GM12891 (cell line): ENCODE measurements at places on chromosomes 7 and 10.

DNA sequence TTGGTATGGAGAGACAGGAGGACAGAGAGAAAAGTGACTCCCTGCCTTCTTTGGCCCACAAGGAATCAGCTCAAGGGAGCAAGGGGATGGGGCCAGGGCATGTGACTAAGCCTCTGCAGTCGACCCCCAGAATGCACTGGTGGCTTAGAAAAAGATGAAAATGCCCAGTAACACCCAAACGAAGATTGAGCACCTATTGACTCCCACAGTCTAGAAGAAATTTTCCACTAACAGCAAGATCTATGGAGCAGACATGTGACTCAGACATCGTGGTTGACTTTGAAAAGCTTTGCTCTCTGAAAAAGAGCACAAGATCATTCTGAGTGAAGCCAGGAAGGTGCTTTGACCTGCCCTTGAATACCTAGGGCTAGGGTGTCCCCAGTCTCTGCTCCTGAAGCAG lies 586.0 kb downstream of the CALN1 start:
- DNase-seq = no peak

DNA sequence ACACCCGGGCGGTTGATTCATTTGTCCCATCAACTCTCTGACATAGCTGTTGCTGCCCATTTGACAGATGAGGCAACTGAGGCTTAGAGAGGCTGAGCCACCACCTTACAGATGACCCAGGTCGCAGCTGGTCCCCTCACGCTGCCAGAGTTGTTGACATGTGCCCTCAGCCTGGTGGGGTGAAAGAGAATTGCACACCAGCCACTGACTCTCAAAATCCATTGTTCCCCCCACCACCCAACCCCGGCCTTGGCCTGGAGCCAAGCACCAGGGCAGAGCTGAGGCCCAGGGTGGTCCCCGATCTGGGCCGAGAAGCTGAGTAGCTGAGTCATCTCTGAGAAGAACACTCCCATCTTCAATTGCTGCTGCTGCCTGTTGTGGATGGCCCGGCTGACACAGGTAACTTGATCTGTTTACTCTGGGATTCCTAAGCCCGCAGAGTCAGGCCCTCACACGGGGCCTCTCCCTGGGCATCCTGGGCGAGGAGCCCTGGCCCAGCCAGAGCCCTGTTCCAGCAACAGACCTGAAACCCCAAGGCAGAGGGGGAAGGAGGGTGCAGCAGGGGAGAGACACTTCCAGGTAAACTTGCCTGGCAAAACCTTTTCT lies 27.5 kb downstream of the PVRIG start:
- DNase-seq = no peak

DNA sequence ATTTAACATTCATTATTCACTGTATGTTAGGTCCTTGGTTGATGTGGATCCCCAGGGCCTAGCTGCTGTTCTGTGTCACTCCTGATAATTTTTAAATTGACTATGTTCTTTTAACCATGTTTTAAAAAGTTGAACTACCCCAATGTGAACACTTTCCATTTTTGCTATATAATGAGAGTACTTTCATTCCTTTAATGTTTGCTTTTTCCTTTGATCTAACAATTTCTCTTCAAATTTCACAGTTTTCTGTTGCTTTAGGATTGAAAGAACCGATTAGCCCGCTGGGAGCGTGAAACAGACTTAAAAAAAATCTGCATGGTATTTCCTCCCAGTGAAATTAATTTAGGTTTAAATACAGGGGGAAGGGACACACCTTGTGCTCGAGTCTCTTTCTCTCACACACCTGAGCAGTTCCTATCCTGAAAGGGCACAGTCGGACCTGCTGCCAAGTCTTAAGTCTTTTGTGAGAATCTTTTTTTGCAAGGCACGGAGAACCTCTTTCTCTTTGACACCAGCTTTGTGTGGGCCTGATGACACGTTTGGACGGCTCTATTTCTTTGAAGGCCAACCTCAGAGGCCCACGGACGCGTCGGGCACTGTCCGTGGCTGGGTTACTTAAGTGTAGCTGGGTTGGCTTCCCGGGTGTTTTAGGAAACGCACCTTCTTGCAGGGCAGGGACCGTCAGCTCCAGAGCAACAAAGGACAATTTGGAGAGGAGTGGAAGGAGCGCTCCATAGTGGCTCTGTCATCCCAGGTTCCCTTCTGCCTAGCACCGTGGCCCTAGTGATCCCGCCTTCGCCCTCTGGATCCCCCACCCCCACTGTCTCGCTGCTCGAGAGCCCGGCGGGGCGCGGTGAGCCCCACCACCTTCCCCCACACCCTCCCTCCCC lies 1.0 kb upstream of the CHN2 start:
- no peak for DNase-seq

DNA sequence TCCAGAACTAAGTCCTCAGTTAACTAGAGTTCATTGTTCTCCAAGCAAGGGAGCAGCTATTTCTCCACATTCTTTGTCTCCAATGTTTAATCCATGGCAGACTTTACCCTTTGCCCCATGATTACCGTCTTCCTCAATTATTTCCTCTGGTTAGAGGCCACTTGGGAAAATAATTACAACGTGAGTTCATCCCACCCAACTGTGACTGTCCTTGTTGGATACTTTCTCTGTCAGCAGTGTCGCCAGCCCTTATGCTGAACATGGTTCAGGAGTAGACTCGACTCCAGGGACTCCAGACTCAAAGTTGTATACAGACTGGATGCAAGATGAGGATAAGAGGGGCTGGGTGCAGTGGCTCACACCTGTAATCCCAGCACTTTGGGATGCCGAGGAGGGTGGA lies 17.1 kb upstream of the SEPHS1 start:
- DNase-seq = no peak

DNA sequence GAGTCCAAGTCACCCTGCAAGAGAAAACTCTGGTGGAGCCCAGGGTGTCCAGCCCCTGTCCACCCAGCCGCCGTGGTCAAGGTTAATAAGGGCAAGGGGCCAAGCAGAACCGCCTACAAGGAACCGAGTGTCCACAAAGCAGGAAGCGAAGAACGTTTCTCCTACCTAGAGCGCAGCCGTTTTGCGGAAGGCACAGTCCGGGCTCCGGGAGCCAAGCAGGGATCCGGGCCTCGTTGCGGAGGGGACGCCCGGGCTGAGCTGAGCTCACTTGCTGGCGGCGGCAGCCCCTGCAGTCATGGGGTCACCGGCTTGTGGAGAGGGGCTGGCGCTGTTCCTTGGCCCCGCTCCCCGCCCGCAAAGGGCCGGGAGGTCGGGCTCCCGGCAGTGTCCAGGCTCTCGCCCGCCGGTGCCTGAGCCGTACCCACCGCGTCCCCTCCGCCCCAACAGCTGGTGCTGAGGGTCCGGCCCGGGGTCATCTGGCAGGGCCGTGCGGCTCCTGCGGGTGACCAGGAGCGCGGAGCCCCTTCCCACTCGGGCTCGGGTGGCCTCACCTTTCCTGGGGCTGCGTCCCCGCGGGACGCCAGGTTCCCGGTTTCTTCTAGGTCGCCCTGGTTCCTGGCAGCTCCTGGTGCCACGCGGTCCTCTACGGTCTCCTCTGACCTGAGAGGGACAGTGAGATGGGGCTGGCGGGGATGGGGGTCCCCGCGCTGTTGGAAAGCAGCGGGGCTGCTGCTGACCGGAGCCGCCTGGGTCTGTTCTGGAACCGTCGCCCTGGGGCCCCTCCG lies 14.0 kb upstream of the ZNF273 start:
- DNase-seq = no peak
